ENCODE measurements at places on chromosomes 3 and 15.

DNA sequence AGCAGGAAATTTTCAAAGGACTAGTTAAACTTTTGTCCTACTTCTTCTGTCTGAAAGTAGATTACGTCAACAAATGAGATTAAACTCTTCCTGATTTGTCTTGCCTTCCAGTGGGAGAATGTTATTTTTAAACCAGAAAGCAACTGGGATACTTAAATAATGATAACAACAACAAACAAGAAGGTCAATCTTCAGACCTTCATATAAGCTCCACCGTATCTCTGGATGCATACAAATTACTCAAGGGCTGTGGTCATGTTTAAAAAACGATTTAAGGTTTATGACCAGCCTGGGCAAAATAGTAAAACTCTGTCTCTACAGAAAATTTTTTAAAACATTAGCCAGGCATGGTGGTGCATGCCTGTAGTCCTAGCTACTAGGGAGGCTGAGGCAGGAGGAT, 145.3 kb upstream of the NPHP3 start:
- no peak for DNase-seq

GRCh38 chr3:99429502-99429901, 208.9 kb upstream of the COL8A1 start:
- no peak for DNase-seq

DNA sequence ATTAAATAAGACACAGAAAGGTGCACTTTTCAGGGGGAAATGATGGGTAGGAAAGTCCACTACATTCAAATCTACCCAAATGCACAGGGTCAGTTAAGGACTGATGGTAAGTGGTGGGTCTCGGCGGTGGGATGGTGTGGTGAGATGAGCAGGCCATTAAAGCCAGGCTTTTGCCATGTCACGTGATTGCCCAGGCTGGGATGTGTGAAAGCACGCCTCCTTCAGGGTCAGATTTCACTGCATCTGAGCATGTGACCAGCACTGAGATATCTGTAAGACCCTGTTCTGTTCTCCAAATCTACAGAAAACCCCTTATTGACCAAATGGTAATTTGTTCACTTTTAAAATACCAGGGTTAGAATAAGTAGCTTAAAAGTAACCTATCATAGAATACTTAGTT, 301.5 kb downstream of the MEX3B start:
- no peak for DNase-seq

GRCh38 chr3:61617041-61617440, 55.7 kb downstream of the PTPRG start:
- no peak for DNase-seq

DNA sequence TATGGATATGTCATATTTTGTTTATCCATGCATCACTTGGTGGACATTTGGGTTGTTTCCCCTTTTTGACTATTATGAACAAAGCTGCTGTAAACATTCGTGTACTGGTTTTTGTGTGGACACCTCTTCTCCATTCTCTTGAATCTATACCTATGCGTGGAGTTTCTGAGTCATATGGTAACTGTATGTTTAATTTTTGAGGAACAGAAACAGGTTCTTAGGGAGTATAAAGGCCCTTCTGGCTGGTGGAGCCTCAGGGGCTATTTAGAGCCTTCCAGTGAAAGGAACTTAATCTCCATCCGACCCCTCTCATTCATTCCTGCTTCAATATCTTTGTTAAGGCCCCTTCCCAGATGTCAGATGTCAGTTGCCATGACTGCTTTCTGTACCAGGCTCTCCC, 14.1 kb upstream of the CTXND1 start:
- no peak for DNase-seq

DNA sequence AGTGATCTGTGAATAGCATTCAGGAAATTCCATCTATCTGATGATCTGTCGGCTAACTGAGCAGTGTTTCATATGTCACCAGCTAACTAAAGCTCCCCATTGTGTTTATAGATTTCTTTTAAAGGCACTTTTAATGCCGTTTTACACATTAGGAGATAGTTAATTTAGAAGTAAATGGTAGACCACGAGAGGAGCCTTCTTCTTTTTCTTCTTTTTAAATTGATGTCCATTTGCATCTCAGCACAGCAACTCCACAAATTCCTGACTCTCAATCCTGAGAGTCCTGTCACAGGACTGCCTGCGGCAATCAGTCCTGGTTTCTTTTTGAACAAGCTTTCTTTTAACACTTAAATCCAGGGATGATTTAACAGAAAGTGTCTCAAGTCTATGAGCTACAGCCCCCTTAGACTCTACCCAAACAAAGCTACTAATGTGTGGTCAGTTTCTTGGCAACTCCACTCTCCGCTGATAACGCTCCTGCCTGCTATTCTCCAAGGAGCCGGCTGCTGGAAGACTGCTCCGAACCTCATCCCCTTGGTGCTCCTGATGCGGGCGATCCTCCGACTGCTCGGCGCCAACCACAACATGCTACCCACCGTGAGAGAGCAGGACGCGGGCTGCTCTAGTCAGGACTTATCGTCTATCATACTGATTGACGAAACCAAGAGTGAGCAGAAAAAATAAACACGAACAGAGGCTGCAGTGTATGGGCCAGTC, 421.4 kb downstream of the MECOM start:
- DNase-seq: no peak

- DNase-seq: no peak
These were observed 320.5 kb downstream of the ZIC1 start for GRCh38 chr3:147729641-147730040.

DNA sequence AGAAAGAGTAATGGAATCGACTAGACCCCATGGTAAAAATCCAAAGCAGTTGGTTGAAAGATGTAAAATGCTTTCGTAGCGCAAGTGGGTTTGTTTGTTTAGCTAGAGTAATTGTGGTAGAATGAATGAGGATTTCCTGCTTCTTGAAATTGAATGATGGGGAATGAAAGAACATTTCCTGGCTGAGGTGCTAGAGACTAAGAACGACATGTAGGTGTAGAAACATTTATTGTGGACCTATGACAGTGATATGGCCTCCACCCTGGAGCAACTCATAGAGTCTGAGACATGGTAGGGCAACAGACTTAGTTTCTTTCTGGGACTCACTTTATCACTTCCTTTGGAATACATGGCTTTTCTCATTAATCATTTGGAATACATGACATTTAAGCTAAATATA, 467.6 kb upstream of the CFAP20DC start:
- DNase-seq: no peak

GRCh38 chr15:38560456-38560926, 4.1 kb downstream of the RASGRP1 start:
- no peak for DNase-seq

- DNase-seq: no peak
These were observed 25.5 kb upstream of the TMOD3 start for GRCh38 chr15:51803965-51804364.

Measured in HT-29 (cell line).